AG08395 (cell line): ENCODE measurements at places on chromosomes 2 and 18.
A peak's percentile ranks its signal among the peaks of the same experiment; 100 is the strongest.

GRCh38 chr18:58117786-58118403 lies 73.9 kb downstream of the NEDD4L start:
- peak; percentile 33 for DNase-seq

DNA sequence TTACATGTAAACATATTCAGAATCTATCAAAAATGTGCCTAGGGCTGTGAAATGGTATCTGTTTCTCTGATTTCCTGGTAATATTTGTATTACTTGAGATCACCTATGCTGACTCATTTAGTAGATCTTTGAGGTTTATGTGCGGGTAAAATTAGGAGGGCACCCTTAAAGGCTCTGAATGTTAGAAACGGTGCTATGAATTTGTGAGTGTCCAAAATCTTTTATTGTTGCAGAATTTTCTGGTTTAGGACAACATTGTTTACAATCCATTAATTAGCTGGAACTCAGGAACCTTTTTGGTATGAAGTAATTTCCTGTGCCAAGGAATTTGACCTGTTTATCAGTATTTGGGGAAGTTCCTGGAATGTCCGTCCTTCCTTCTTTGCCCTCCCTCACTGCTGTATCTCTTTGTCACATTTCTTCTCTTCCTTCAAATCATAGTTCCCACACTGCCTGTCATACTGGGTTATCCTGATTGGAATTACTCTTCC lies 130.5 kb downstream of the TANC1 start:
- no peak for DNase-seq

GRCh38 chr2:111708476-111709180 lies 175.4 kb downstream of the ANAPC1 start:
- no peak for DNase-seq

DNA sequence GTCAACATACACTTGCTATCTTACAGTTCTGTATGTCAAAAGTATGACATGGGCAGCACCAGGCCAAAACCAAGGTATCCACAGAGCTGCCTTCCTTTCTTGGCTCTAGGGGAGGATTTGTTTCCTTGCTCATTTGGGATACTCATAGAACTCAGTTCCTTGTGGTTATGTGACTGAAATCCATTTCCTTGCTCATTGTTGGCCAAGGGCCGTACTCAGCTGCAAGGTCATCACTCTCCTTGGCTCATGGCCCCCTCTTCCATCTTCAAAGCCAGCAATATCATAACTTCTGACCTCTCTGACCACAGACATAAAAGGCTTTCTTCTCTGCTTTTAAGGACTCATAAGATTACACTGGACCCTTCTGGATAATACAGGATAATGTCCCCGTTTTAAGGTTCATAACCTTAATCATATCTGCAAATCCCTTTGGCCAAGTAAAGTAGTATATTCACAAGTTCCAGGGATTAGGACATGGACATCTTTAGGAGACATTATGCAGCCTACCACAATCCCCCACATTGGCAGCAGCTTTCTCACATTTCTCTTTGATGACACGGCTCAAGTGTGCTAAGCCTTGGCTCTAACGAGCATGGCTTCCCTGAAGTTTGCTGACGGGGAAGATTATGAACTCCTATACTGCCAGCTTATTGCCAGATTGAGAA lies 20.9 kb downstream of the TMEM237 start:
- no peak for DNase-seq

- DNase-seq, result no peak
These were observed 3.1 kb downstream of the SPEG start for GRCh38 chr2:219437690-219438206.

GRCh38 chr2:240865391-240865790 lies 3.2 kb upstream of the AGXT start:
- DNase-seq, result no peak

DNA sequence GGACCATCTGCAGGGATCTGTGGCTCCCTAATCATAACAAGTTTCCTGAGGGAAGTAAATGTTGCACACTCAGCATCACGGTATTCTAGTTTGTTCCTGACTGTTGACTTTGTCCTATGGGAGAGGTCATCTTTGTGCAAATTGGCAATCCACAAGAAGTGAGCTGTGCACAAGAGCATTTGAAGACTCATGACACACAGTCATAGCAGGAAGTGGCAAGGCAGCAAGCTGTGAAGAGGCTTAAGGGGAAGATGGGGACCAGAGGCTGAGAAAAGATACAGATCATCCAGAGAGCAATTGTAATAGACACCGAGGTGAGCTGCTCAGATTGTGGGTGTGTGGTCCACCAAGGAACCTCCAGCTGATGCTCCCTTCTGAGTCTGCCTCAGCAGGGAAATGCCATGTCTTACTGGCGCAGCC lies 2.7 kb downstream of the TNP1 start:
- DNase-seq, result peak; percentile 62

GRCh38 chr2:197297266-197297665 lies 13.3 kb downstream of the ANKRD44 start:
- DNase-seq, result no peak

DNA sequence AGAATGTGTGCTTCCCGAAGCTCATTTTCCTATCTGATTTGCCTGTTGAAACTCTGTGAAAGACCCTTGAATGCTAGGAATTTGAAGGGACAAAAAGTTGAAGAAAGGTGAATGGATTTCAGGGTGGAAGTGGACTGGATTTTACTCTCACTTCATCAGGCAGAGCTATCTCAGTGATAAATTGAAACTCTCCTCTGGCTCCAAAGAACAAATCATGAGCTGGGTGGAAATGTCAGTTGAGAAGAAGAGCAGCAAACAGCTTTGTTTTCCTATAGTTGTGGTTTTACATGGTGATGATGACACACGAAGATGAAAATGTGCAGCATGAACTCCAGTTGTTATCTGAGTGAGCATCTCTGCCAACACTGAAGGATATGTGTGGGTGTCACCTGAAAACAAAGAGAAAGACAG lies 34.4 kb downstream of the CD28 start:
- peak; percentile 53 for DNase-seq

DNA sequence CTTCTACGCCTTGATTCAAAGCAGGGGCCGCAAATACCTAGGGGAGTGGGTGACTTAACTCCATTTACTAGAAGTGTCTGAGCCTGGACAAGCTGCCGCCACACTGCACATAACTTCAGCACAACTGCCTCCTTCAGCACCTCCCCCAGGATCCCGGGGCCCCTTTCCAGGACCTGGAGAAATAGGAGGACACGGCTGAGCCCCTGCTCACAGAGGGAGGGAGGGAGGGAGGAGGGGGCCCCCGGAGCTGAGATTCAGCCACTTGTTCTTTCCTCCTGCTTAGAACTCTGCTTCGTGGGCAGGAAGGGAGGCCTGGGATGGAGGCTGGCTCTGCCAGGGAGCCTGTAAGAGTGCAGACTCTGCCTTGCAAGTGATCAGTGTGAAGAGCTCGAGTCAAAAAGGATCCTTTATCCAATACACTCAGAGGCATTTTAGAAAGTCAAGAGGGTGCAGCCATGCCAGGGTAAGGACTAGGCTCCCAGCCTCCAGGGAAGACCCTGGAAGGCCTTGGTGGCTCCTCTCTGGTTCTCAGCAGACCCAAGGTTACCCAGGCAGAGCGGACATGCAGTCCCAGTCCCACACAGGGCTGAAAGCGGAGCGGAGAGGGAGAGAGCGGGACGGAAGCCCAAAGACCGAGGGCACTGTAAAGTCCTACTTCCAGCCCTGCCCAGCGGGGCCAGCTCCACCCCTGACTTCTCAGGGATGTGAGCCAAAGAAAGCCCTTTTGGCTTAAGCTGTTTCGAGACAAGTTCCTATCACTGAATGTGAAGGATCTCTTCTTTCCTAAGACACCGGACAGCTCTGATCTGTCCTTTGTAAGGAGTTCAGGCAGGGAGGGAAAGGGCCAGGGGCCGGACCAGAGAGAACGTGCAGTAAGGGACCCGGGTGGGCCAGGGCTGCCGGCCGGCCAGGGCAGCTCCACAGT lies 8.6 kb upstream of the ARMC9 start:
- DNase-seq, result peak; percentile 69

DNA sequence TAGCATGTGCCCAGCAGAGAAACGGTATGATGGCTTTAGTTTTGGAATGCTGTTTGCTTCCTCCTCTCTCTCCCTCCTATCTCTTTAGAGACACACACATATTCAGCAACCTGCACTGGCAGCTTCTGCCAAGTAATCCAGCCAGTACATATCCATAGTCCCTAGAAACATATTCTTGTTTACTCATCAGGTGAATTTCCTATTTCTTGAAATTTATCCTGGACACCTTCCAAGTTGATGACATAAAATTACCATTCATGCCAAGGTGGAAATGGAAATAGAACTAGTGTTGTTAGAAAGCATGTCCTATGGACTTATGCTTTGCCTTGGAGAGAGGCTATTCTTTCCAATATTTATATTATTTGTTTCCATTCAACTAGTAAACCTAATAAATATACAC lies 50.9 kb upstream of the RGPD4 start:
- no peak for DNase-seq

DNA sequence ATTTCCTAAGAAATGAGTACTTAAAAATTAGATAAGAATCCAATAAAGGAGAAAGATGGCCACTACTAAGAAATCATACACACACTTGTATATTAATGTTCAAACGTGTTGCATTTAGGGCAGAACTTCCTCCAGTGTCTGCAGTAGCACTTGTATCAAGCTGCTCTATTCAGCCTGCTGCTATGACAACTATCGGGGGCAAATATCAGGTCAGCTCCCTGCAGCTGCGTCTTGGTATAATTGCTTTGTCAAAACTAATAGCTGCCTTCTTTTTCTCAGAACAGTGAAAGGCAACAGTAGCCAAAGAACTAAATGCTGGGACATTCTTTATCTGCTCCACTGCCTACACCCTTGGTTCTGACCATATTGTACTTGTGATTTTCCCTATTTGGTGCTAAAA lies 300.7 kb downstream of the NOL4 start:
- no peak for DNase-seq

DNA sequence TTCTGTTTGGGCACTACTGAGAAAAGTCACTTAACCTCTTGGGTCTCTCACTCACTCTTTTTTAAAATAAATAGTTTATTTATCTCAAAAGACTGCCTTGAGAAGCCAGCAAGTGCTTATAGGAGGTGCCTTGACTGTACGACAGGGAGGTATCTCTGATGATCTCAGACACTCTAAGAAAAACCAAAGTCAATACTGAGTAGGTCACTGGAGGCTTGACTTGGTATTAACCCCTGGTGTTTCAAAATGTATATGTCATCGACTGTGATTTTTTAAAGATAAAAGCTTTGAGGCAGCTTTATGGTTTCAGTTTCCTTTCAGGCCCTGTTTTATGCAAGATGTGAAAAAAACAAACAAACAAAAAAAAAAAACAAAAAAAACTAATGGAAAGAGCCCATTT lies 33.7 kb downstream of the MREG start:
- DNase-seq, result no peak

DNA sequence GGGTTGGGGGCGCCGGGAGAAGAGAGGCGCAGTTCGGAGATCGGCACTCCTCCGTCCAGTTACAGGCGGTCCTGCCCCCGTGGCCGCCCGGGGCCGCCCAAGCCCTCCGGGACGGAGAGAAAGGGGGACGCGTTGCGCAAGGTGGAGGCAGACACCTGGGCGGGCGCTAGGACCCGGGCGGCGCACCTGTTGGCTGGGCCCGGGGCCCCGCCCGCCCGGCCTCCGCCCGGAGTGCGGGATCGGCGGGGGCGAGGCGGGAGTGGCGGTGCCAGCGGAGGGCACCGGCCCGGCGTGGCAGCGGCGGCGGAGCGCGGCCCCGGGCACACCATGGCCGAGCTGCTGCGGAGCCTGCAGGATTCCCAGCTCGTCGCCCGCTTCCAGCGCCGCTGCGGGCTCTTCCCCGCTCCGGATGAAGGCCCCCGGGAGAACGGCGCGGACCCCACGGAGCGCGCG lies at the start of gene SGPP2:
TSS of gene SGPP2 (plus strand) at position 268 of the 453 bp plus-strand sequence. CDS start at position 328, 60 bp downstream.
- DNase-seq, result no peak

- DNase-seq, result no peak
These were observed 4.0 kb upstream of the HOXD4 start for GRCh38 chr2:176147210-176147799.

DNA sequence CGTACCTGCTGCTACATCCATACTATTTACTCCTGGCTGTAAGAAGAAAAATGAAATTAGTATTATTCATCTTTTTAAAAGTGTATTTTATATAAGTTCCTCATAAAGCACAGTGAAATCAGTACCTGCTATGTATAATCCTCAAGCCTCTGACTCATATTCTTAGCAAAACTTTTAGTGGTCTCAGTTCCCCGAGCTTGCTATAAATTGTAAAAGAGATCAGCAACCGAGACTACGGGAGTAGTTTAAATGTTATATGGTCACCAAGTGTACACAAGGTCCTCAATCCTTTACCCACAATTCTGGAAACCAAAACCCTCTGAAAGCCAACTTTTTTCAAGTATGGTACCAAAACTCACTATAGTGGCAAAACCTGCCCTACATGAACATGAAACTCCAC lies 24.2 kb downstream of the PRPF40A start:
- no peak for DNase-seq

DNA sequence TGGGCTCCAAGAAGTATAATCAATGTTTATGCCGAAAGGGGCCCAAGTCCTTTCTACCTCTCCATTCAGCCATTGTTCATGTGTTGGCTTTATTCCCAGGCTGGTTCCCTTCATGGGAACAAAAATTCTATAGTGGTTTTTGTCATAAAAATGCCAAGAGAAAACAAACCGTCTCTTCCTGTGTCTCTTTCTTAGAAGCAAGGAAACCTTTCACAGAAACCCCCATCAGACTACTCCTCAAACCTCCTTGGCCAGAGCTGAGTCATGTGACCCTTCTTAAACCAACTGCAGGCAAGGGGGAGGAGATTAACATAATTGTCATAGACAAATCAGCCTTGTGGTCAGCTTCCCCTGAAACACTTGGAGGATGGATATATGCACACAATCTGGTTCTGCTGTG lies 75.1 kb upstream of the TANK start:
- DNase-seq, result no peak

- peak; percentile 12 for DNase-seq
These were observed 53.6 kb downstream of the CAPN13 start for GRCh38 chr2:30753630-30754029.

- no peak for DNase-seq
These were observed 92.6 kb upstream of the TSPYL6 start for GRCh38 chr2:54348646-54349045.

DNA sequence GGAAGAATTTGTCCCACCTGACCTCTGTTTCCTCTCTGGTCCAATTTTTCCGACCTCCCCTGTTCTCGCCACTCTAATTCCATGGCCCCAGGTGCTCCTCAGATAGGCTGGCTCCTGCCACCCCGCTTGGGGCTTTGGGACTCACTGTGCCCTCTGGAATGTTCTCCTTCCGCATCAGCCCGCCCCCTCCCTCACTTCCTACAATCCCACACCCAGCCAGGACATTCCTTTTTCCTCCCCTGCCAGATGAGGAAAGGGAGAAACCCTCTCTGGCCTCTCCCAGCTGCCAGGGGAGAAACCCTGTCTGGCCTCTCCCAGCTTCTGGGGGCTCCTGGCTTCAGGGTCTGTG lies 3.1 kb upstream of the OR6B2 start:
- DNase-seq, result no peak

- no peak for DNase-seq
These were observed 14.6 kb downstream of the PTPN18 start for GRCh38 chr2:130370490-130370889.

- DNase-seq, result no peak
These were observed 528.0 kb downstream of the BCL11A start for GRCh38 chr2:60025496-60025895.

DNA sequence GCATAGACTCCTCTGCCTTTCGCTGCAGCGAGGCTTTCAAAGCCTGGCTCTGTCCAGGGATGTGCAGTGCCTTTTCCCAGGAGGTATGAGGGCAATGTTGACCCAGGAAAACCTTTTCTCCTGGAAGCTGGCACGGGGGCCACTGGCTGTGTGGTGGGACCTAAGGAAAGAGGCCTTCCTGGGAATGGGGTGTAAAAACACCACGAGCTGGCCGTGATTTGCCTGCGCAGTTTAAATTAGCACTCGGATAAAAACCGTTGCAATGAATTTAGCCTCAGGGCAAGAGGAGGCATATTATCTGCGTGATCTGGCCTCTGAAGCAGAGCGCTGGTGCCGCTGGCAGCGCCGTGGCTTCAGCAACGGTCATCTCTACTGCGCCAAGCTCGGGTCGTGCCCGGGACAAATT lies 3.0 kb downstream of the OSR1 start:
- DNase-seq, result no peak
